Fibroblast of lung (primary cell): ENCODE measurements at places on chromosomes 12 and 14.

DNA sequence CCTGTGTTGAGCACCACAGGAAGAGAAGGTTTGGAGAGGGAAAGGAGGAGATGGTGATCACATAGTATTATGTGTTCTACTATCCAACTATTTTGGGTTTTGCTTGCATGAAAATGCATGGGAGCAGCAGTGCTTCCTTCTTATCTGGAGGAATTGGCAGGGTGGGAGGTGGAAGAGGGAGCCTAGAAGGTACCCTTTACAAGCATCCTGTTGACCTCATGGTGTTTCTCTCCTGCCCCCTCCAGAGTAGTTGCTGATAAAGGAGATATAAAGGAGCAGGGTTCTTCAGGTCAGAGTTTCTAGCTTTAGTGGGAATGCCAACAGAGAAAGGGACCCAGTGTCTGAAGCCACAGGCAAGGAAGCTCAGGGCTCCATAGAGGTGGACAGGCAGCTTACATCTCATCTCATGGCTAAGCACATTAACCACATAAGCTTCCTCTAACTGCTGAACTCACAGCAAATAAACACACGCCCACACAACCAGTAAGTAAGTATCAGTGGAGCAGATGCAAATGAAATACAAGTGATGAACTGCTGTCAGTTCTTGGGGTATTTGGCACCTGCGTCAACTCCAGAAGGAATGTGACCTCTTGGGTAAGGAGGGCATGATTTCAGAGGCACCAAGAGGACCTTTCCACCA lies 174.2 kb upstream of the SLC38A2 start:
- DNase-seq, result peak; percentile 79

DNA sequence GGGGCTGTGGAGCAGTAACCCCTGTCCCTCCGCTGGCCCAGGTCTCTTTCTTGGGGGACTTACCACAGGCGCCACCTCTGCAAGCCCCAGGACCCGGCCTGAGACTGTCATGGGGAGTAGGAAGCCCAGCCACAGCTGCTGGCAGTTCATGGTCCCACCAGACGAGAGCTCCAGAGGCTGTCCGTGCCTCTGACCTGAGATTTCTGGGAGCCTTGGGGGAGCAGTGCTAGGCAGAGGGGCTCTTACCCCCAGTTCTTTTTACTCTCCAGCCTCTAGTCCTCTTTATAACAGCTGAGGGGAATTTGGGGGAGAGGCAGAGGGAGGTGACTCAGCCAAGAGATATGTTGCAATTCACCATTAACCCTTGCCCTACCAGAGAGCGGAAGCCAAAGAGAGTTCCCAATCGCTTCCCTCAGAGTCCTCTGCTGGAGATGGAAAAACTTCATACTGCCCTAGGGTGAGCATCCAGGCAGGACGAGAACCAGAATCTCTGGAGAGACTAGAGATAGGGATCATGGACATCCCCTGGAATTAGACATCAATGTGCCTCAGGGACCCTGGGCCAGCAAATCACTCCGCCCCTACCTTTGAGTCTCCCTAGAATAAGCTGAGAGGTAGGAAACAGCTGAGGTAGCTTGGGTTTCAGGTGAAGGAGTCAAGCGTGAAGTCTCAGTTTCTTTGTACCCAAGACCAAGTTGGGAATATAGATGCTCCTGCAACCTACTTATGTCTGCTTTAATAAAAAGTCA lies at the start of gene MMP19:
TSS of gene MMP19 (minus strand) at position 256 of the 749 bp plus-strand sequence. CDS start at position 150, 106 bp downstream.
- peak; percentile 91 for DNase-seq

GRCh38 chr12:65634061-65634460 lies 190.2 kb upstream of the HMGA2 start:
- DNase-seq, result no peak

- DNase-seq, result peak; percentile 71
These were observed 43.0 kb upstream of the SYCP3 start for GRCh38 chr12:101782273-101782731.

GRCh38 chr12:42213954-42214426 lies 24.1 kb downstream of the YAF2 start:
- peak; percentile 48 for DNase-seq

DNA sequence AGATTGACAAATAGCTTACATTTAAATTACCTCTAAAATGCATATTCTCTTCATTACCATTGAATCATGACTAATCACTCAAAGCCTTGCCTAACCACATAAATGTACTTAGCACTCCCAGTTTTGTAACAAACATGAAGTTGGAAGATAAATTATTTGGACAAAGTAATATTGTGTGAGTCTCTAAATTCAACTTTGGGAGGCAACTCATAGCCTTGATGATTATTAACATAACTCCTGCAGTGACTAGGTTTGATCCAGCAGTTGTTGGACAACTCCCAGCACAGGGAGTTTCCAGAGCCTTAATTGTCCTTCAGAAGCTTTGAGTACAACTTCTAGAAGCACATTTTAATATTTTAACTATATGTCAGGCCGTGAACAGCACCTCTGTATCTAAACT lies 153.4 kb upstream of the PDZRN4 start:
- DNase-seq, result peak; percentile 62

DNA sequence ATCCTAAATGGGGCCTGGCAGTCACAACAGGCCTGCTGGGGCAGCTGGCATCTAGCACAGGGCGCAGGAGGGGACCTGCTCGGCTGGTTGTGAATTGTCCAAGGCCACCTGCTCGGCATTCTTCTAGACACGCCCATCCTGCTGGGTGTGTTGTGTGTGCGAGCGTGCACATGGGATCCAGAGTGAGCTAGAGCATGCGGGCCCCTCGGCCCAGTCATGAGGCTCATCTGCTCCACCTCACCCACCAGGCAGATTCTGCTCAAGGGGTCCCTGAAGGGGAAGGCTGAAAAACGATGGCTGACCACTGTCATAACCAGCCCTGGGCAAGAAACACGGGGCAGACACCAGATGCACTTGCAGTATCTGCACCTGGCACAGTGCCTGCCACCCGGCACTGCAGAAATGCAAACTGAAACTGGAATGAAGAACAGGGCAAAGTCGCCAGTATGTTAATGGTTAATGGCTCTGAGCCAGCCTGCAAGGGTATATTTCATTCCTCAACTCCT lies 31.8 kb downstream of the MAX start:
- no peak for DNase-seq

GRCh38 chr12:47808050-47808449 lies 11.7 kb downstream of the HDAC7 start:
- DNase-seq, result no peak

DNA sequence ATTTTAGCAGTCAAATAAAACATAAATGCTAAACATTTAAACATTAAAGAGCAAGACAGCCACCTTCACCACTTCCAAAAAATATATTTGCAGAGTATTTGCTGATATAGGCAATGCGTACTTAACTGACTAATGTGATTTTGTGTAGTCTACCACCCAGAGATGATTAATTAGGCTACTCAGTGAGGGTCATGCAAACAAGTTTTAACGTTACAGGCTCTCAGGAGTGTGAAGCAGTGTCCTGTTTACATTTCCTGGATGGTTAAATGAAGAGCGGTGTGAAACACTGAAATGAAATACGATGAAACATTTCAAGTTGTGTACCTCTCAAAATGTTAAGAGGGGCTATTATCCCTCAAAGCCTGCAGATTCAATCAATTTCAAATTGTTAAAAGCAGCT lies 165.8 kb upstream of the LRIG3 start:
- DNase-seq, result peak; percentile 64

GRCh38 chr12:104357421-104357952 lies 53.9 kb downstream of the EID3 start:
- peak; percentile 50 for DNase-seq

DNA sequence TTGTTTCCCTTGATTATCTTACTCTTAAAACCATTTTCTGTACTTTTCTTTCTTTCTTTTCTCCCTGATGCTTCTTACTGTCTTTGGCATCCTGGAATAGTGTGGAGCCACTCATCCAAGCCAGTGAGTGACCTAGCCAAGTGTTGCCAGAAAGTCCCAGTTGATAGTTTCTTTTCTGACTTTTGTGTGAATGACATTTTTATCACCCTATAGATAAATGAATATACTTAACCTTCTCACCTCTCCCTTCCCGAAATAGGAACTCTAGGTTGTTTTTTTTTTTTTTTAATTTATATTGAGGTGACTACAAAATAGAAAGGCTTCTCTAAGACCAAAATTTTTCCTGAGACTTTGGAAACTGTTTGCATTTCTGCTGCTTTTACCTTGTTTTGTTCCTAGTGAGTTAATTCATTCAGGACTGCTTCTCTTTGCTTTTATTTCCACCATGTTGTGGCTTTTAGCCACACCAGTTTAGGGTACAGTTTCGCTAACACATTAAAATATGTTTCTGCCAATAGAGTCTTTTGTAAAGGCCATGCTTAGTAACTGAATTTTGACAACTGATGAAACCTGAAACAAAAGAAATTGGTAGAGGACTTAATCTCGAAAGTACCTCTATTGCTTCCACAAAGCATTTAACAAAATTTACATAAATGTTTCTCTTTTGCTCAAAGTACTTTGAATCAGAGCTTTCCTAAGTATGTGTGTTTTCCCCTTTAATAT lies 194.6 kb downstream of the ERC1 start:
- DNase-seq, result no peak

DNA sequence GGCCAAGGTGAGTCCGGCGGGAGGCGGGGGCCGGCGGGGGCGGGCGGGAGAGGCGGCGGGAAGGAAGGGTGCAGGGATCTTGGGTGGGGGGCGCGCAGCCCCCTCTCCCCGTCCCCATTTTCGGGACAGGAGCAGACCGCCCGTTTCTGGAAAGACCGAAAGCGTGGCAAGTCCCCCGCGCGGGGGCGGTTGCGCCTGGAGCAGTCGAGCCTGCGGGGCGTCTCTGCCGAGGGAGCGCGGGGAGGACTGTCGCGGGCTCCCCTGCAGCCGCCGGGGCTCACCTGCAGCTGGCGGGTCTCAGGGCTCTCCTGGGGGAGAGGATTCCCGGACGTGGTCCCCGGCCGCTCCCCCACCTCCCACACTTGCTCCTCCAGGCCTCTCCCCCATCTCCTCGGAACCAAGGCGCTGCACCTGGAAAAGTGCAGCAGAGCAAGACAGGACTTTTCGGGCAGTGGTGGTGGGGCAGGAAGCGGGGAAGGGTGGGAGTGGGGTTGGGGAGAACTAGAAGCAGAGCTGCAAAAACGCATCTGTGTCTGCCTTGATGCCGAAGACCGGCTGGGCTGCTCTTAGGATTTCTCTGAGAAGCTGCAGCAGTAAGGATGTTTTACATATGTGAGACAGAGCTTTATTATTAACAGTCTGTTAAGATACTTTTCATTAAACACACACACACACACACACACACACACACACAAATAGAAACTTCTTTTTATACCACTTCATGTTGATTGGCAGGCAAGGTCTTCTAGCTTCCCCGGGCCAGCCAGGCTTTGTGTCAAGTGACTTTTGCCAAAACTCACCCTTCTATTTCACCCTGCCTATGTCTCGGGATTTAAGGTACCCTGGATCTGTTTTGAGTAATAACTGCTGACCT lies 677 bp downstream of the C12orf75 start:
- peak; percentile 23 for DNase-seq

DNA sequence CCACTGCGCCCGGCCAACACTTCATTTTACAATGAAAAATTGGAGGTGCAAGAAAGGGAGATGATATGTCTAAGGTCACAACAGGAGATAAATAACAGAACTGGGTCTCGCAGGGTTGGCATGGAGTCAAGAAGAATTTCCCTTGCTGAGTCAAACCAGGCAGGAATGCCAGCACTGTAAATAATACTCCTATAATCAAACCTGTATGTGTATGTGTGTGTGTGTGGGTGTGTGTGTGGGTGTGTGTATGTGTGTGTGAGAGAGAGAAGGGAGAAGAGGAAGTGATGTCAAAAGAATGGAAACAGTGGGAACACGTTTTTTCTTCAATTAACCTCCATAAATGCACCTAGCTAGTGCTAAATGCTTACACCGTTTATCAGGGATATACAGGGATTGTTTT lies 70.4 kb downstream of the TMEM116 start:
- peak; percentile 71 for DNase-seq

- DNase-seq, result no peak
These were observed 26.7 kb downstream of the C12orf75 start for GRCh38 chr12:105357162-105357691.

DNA sequence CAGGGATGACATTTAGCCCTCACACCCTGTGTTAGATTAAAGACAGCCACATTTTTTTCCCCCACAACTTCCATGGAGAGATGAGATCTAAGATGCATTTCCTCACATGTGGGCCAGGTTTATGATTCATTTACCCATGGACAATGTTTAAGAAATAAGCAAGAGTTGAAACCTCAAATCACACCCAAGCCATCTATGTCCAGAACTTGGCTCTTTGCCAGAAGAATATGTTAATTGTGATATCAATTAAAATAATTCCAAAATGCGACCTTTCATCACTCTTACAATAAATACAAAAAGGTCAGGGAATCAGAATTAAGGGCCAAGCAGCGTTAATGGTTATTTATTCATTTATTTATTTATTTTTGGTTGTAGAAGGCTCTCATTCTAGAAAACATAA lies 1376.9 kb upstream of the TMEM132C start:
- no peak for DNase-seq

GRCh38 chr14:104532191-104532555 lies 47.4 kb upstream of the C14orf180 start:
- no peak for DNase-seq

- DNase-seq, result no peak
These were observed 5.1 kb downstream of the KIF5A start for GRCh38 chr12:57554897-57555296.

- DNase-seq, result no peak
These were observed 4.7 kb downstream of the TTC8 start for GRCh38 chr14:88829188-88829587.

- DNase-seq, result no peak
These were observed 124.7 kb downstream of the PAPOLA start for GRCh38 chr14:96626916-96627315.

DNA sequence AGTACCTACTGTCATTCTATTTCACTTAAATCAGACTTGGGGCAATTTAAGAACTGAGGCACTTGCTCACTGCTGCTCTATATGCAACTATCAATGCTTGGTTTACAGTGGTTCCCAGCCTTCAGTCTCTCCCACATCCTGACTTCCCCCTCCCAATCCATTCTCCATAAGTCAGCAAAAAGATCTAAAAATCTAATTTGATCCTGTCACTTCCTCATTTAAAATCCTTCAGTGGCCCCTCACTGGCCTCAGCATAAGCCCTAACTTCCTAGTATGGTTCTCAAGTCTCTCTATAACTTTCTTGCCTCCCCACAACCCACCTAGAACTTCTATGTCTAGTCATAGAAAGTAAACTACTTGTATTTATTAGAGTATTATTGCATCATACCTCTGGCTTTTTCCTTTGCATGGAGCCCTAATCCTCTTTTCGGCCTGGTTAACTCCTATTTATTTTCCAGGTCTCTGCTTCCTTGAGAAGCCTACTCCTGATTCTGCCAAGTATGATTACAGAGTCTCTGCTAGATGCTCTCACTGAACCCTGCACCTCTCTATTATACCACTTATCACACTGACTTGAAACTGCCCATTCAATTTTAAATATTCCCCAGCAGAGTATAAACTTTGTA lies 130.6 kb downstream of the RALGAPA1 start:
- DNase-seq, result no peak

GRCh38 chr14:105999361-106000028 lies 473.1 kb downstream of the TMEM121 start:
- no peak for DNase-seq
